Left forelimb (tissue), 1 donor: ENCODE measurements at places on chromosomes 4 and X.

- no peak for DNase-seq
Measured at GRCh38 chr4:73730867-73731266, 9.5 kb upstream of the CXCL8 start.

- DNase-seq, result no peak
Measured at GRCh38 chrX:134692990-134693389, 34.7 kb upstream of the PLAC1 start.

- no peak for DNase-seq
Measured at GRCh38 chr4:103201724-103202123, 3.6 kb upstream of the CENPE start.

- no peak for DNase-seq
Measured at GRCh38 chr4:89331686-89332544, 24.3 kb upstream of the GPRIN3 start.

- DNase-seq, result no peak
Measured at GRCh38 chr4:150010525-150011126, 67.6 kb upstream of the DCLK2 start.

GRCh38 chr4:54842226-54842625 is 184.5 kb downstream of the KIT start:
- no peak for DNase-seq

DNA sequence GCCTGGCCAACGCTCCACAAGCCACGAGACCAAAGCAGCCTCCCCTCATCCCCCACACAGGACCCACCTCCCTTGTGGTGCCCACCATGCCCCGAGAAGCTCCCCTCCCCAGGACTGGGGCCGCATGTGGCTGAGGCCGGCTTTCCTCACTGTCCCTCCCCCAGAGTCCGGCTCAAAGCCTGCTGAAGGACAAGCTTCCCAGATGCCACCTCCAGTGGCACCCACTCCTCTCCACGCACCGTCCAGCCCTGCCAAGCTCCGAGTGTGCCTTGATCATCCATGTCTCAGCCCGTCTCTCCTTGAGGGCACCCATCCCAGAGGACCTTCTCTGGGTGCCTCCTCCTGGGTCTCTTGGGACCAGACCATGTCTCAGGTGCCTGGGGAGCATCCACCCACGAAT is 58.8 kb upstream of the MXD4 start:
- DNase-seq, result no peak

- DNase-seq, result no peak
Measured at GRCh38 chr4:81506731-81507130, 35.0 kb upstream of the RASGEF1B start.

- no peak for DNase-seq
Measured at GRCh38 chrX:48569958-48570357, 4.3 kb upstream of the RBM3 start.

DNA sequence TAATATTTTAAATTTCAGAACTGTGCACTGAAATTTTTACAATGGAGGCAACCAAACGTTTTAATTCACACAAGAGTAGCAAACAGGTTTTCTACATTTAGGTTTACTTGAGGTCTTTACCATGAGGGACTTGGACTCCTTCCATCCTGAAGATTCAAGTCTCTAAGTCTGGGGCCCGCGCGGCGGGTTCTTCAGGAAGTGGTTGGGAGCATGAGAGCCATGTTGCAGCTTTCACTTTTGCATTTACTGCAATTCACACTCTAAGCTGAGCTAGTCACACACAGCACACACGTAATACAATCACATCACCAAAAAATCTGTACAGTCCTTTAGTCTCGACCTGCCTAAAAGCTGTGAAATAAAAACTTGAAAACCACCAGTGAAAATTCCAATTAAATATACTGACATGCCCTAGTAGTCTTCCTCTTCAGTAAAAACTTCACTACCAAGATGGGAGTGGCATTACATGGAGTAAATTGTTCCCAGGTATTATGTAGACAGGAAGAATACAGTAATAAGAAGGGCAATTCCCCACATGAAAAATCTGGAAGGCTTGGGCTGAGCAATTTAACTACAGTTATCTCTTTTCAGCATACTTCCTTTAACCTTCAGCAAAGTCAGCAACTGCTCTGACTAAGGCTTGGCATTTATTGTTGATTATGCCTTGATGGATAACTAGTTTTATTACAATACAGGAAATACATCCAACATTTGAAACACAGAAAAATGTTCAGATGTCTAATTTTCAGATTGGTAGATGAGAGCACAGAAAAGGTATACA is 571.1 kb upstream of the DIPK2B start:
- DNase-seq, result no peak

DNA sequence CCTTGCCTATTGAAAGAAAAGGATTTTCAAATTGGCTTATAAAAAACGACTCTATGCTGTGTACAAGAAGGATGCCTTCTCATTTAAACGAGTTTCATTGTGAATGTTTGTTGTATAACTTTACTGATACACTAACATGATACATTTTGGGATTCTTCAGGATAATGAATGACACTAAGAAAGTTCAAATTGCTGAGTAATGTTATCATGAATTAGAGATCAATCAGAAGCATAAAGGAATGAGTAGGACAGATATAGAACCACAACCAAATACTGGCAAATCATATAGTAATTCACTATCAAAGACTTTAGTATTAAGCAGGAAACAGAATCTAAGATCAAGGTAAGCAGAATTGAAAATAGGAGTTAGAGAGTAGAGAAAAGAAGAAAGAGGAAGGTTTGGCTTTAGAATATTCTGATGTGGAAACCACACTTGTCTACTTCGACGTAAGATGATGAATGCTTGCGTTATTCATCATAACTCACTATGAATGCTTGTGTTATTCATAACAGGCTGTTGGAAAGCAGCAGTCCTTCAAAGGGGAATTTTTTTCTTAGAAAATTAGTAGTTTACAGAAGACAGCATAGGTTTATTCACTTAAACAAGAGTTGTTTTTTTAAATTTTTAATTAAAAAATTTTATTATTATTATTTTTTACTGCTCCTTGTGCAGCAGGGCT is 13.4 kb downstream of the CCDC158 start:
- DNase-seq, result no peak

- DNase-seq, result no peak
Measured at GRCh38 chrX:21875013-21875412, 19.2 kb downstream of the YY2 start.

DNA sequence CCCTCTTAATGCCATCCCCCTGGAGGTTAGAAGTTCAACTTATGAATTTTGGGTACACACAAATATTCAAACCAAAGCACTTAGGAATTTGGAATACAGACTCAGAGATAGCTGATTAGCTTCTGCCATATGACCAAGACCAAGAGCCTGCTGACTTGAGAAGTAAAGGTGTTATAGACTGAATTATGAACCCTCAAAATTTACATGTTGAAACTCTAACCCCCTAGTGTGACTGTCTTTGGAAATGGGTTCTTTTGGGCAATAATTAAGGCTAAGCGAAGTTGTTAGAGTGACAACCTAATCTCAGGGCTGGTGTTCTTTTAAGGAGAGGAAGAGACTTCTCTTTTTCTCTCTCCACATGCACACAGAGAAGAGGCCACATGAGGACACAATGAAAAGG is 151.2 kb downstream of the COX18 start:
- DNase-seq, result no peak

GRCh38 chrX:40644176-40644575 is 3.2 kb downstream of the CXorf38 start:
- no peak for DNase-seq
